ENCODE measurements at places on chromosomes 4 and X.

GRCh38 chr4:139265654-139266053 is 14.4 kb downstream of the MGARP start:
- no peak for DNase-seq

GRCh38 chr4:98222306-98222705 is 38.9 kb upstream of the RAP1GDS1 start:
- DNase-seq: no peak

DNA sequence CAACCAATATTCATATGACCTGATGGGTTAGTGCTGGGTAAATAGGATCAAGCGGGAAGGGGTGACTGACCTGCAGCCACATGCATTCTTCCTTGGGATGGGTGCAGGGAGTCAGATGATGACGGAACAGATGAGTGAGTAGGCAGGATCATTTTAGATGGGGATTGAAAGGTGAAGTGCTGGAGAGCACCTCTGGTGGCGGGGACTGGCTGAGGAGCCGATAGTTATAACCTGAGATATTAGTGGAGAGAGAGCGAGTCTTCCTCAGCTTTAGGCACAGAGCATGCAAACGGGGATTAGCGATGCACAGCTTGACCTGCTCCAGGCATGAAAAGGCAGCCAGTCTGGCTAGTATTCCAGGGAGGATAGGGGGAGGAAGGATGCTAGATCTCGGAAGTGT is 99.1 kb downstream of the AFF1 start:
- no peak for DNase-seq

- DNase-seq: no peak
These were observed 608.0 kb downstream of the TLL1 start for GRCh38 chr4:166481055-166481454.

- no peak for DNase-seq
These were observed 203.4 kb downstream of the MAML3 start for GRCh38 chr4:139950568-139950967.

DNA sequence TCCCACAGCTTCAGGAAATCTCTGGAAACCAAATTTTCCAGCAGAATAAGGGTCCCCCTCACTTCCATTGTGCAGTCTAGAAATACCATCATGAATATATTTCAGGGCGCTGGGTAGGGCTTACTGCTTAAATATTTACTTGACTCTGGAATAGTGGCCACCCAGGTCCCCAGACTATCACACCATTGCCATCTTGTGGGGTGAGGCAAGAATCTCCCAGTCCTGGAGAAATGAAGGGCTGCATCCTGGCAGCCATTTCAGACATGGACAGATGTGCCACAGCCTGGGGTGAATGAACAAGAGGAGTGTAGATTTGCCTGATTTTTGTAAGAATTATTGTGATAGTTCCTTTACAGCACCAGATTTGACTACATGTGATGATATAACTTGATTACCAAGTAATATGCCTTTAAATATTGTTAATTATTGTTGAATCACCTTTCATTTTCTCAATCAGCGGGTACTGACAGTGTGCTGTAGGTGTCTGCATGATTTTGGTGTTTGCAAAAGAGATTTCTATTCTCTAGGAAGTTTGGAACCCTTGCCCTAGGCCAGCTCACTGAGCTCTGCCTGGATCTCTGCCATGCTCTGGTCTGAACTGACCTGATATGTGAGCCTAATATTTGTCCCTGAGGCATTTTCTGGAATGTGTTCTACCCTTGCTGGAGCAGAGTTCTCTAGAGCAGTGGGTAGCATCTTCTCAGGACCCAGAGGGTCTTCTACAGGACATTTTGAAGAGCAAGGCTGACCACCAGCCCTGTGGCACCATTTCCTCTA is 183.4 kb downstream of the KIT start:
- no peak for DNase-seq

DNA sequence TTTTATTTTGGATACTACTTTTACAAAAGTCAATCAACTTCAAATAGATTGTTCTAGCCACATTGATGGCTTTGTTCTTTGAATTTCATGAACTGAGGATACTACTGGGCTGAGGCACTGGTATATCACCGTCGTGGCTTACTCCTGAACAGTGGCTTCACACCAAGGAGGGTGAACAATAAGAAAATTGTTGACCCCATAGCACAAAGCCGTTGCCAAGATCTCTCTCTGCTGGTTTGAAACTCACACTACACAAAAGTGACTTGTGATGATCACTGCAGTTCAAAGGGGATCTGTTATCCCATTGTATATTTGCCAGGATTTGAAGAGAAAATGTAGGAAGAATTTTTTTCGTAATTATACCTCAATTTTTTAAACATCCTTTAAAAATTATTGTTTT is 119.6 kb downstream of the PDLIM5 start:
- no peak for DNase-seq

GRCh38 chr4:4415107-4415805 is 28.4 kb downstream of the NSG1 start:
- no peak for DNase-seq

GRCh38 chrX:136192839-136193414 is 45.6 kb downstream of the FHL1 start:
- no peak for DNase-seq

DNA sequence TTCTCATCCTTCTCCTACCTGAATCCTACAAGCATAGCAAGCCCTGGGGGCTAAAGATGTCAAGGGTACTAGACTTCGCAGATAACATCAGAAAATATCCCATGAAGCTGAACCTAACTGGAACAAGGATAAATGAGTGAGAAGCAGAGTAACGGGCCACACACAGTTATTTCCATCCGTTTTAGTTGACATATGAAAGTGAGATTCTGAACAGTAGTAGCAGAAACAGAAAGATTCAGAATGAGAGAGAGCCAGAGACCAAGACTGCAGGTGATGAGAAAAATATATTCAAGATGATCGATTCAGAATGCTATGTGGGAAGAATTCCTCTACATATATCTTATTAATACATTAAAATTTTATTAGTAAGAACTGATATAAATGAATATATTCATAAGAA is 165.1 kb downstream of the TSPAN5 start:
- no peak for DNase-seq

- no peak for DNase-seq
These were observed 128.6 kb upstream of the FTHL17 start for GRCh38 chrX:31200430-31200829.

- no peak for DNase-seq
These were observed 19.7 kb downstream of the IRAK1 start for GRCh38 chrX:154000051-154000450.

GRCh38 chr4:101065935-101066485 is 281.3 kb downstream of the PPP3CA start:
- no peak for DNase-seq

DNA sequence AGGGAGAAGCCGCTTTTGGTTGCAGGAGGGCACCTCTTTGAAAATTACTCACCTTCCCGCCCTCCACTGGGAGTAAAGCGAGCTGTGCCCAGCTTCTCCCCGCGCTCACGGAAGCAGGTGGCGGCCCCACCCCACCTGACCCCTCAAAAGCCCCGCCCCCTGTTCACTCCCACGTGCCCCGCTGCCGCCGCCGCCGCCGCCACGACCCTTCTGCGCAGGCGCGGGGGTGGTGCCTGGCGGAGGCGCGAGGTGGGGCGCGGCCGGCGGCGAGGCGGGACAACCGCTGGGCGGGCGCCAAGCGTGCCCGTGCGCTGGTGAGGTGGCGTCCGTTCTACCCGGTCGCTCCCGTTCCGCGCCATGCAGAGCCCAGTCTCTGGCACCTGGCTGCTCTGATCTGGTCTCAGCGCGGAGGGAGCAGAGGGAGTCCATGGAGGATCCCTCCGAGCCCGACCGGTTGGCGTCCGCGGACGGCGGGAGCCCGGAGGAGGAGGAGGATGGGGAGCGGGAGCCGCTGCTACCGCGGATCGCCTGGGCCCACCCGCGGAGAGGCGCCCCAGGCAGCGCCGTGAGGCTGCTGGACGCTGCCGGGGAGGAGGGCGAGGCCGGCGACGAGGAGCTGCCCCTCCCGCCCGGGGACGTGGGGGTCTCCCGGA is at the start of gene PI4K2B:
Gene PI4K2B, plus strand, starts transcription at position 297 of the 653 bp plus-strand sequence. Its CDS starts 131 bp downstream, at position 428.
- peak; percentile 29 for DNase-seq

DNA sequence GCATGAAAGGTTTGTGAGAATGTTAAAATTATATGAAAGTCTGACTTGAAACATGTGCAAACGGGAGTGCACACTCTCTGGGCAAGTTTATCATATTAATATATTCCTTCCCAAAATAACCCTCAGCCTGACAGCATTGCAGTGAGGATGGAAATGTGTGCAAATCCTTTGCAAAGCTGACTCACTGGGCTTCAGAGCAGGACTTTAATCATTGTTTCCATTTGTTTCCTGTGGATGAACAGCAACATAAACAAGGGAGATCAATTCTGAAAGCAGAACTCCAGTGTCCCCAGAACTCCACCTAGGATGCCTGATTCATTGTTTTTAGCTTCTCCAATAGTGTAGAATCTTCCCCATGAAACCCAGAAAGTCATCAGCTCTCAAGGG is 32.9 kb downstream of the SLC2A9 start:
- no peak for DNase-seq

- no peak for DNase-seq
These were observed 2.3 kb upstream of the AASDH start for GRCh38 chr4:56389558-56389957.

GRCh38 chrX:67604979-67605703 is 61.3 kb downstream of the AR start:
- peak; percentile 66 for DNase-seq

DNA sequence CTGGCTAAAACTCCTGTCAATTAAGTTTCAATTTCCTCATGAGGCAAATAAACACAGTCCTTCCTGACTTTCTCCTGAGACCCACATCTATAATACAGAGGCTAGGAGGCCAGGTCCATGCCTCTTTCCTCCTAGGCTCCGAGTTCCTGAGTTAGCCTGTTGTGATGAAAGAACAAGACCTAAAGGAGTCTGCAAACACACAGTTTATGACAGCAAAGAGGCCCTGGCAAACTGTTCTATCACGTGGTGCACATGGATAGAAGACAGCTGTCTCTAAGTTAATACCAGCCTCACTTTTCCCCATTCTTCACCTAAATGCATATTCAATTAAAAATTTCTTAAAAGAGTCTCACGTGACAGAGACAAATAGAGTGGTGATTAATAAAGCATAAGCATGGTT is 145.2 kb downstream of the TET2 start:
- DNase-seq: no peak

DNA sequence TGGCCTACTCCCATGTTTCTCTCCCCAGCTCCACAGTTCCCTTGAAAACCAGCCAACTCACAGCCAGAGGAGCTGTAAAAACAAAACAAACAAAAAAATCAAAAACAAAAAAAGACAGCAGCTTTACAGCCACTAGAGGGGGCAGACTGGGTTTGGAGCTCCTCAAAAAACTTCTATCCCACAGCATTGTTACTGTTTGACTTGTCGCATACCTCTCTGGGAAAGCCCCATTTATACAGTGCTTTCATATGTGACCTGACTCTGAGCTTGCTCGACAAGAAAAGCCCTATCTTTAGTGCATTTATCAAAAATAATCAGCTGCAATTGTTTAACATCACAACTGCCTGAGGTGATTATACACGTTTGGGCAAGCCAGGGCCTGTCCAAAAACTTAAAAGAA is 21.6 kb downstream of the TSPAN6 start:
- peak; percentile 18 for DNase-seq

GRCh38 chr4:178037459-178038214 is 595.4 kb upstream of the AGA start:
- no peak for DNase-seq

- no peak for DNase-seq
These were observed 39.9 kb downstream of the MSX1 start for GRCh38 chr4:4899202-4899925.

DNA sequence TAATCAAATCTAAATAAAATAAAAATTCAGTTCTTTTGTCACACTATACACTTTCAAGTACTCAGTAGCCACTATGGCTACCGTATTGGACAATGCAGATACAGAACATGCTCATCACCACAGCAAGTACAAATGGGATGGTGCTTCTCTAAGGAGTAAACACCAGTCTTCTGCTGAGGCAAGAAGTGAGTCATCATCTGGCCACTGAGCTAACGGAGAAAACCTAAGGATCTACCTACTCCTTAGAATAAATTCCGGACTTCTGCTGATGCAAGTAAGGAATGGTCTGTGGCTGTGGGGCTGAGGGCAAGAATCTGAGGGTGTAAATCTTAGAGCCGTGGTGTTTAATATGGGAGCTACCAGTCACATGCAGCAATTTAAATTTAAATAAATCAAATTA is 11.3 kb upstream of the RBMXL3 start:
- DNase-seq: no peak

- DNase-seq: no peak
These were observed 72.8 kb downstream of the SMIM20 start for GRCh38 chr4:25986807-25987206.

GRCh38 chr4:31923634-31924033 is 1203.5 kb downstream of the PCDH7 start:
- DNase-seq: no peak

DNA sequence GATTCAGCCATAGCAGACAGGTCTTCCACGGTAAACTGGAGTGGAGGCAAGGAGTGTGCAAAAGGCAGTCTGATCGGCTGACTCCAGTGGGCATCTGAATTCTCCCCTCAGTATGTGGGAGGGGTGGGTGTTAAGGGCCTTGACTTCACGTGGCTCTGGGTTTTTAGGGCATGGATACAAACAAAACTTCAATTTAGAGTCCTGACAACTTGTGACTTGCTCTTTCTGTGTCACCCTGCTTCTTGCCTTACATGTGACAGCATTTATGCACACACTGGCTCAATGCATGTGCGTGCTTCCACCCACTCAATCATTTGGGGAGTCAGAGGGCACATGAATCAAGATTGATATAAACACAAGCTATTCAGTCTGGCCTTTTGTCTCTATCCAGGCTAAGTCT is 17.5 kb downstream of the PLP1 start:
- no peak for DNase-seq

GRCh38 chr4:138087066-138087719 is 155.0 kb downstream of the SLC7A11 start:
- DNase-seq: no peak

- no peak for DNase-seq
These were observed 170.9 kb upstream of the CASK start for GRCh38 chrX:42094218-42094617.
